CD8-positive, alpha-beta memory T cell (primary cell): ENCODE measurements at places on chromosomes 3 and 15. TPM values are rescaled to one million over a fixed set of nuclear protein-coding genes. Genes with fewer than 3 reads are reported as not detected.

IL17RB gene
- total RNA-seq = 2.1 TPM

PLIN1 gene
- 0.35 TPM for total RNA-seq

KLF15 gene
- 0.18 TPM for total RNA-seq

ZNF502 gene
- total RNA-seq = 1.7 TPM

GRCh38 chr15:92820236-92821021, 79.7 kb upstream of the CHD2 start:
- peak; percentile 80 for DNase-seq

DNA sequence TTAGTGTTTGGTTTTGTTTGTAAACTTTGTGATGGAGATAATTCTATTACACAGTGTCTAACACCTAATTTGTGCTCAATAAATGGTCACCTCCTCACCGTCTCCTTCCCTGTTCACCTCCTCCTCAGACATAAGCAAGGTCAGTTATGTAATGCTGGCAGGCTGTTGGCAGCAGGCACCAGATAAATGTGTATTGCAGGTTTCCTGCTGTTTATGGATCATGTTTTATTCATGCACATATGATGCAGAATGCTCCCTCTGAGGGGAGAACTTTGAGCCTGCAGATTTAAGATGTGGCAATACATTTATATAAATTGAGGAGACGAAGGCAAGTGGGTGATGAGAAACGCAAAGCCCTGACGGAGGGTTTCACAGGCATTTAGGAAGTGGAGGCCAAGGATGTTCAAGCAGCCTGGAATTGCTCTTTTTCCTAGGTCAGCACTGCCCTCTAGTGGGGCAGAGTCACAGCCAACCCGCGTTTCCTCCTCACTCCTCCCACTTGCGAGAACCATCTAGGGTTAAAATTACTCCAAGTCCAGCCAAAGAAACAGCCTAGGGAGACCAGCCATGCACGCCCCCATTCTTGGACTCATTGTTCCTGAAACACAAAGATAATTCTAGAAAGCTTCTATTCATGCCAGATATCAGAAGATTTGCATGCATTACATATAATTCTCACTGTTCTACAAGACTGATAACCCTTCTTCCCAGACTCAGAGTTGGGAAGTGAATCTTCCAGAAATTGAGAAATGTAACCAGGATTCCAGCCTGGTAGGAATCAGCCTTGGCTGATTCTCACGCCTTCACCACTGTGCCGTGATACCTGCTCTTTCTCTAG, 228.7 kb downstream of the SLCO3A1 start:
- DNase-seq = no peak

DNA sequence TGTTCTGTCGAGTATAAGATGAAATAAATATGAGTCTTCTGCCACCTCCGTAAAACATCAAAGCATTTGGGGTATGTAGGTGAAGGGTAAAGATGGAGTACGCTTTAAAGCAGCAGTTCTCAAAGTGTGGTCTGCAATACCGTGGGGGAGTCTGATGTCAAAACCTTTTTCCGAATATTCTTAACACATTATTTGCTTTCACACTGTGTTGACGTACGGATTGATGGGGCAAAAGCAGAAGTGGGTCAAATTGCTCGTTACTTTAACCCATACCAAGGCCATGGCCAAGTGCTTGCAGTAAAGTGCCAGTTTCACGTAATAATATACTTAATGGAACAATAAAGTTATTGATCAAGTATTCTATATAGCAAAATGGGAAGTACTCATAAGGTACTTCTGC, 36.3 kb downstream of the PAK2 start:
- DNase-seq = no peak

- DNase-seq = no peak
These were observed 46.4 kb downstream of the KLF15 start for GRCh38 chr3:126310816-126311215.

DNA sequence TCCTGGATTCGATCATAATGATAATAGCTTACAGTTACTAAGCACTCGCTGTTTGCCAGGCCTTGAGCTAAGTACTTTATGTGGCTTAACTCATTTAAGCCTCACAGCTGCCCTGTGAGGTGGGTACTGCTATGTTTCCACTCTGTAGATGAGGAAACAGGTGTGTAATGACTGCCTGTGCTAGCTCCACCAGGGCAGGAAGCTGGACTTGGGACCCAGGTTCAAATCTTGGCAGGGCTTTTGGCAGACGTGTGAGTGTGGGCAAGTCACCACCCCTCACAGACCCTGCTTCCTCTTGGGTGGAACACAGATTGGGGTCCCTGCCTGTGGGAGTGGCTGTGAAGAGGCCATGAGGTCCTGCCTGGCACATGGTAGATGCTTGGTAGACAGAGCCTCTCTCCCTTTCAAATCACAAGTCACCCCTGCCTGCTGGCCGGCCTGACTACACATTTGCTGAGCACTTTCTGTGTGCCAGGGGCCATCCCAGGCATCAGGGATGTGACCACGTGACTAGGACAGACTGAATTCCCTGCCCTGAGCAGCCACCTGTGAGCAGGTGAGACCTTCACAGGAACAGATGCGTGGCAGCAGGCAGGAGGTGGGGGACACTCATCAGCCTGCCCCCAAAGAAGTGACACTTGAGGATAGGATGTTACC, 3.7 kb downstream of the EFCC1 start:
- DNase-seq = no peak

GRCh38 chr3:178099862-178100261, 436.4 kb upstream of the KCNMB2 start:
- no peak for DNase-seq

- DNase-seq = no peak
These were observed 472.8 kb downstream of the SHQ1 start for GRCh38 chr3:72375237-72376076.

GRCh38 chr3:30751610-30752299, 142.7 kb downstream of the GADL1 start:
- peak; percentile 58 for DNase-seq

GRCh38 chr3:72343078-72343477, 505.2 kb downstream of the SHQ1 start:
- DNase-seq = no peak

GRCh38 chr3:129059311-129059958, 1.1 kb upstream of the GP9 start:
- DNase-seq = no peak

DNA sequence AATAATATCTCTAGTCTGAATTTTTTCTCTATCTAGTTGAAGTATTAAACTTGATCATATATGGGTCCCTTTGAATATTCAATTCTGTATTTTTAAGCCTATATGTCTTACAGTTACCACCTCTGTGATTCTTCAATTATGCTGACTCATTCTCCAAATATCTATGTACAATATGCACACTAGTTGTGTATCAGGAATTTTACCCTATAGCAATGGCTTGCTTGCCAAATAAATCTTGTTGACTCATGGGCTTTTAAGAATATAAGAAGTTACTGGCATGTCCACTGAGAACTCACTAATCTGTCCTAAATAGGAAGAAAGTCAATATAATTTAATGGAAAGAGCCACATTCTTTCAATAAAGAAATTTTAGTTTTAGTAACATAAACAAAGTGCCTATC, 656.3 kb downstream of the RBMS3 start:
- no peak for DNase-seq

DNA sequence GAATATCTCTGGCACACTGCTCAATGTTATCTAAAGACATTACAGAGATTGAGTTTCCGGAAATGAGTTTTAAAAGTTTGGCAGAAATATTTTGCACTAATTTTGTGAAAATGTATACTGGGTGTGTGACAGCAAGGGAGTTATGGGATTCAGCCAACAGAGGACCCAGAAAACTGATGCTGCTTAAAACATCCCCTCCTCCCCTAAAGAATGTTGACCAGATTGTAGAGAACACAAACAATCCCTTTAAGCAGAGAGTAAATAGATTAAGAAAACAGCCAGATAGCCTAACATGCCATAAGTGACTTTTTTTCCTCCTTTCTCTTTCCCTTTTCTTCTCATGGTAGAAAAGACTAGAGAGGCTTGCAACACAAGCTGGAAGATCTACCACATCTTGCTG, 928.0 kb upstream of the ALCAM start:
- DNase-seq = no peak

GRCh38 chr15:39587731-39588530, 7.1 kb downstream of the THBS1 start:
- DNase-seq = no peak

- no peak for DNase-seq
These were observed 69.2 kb upstream of the ICE2 start for GRCh38 chr15:60548101-60548500.

- DNase-seq = no peak
These were observed 4.8 kb downstream of the MORC1 start for GRCh38 chr3:109112946-109113760.

- DNase-seq = no peak
These were observed 225.2 kb upstream of the RGMA start for GRCh38 chr15:93314245-93314644.

DNA sequence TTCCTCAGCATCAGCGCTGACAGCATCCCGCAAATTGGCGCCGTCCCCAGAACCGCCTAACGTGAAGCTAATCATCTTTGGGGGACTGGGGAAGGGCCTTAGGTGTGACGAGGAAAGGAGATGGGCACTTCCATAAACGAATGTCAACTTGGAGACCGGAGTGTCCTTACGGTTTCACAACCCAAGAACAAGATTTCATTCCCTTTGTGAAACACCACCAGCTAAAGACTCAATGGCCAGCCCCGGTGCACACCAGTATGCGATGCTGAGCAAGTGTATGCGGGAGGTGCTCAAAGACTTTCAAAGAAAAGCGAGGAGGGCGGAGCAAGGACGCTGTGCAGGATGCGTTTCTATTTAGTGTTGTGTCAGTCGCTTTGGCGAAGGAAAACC, 759 bp upstream of the TTBK2 start:
- peak; percentile 40 for DNase-seq

DNA sequence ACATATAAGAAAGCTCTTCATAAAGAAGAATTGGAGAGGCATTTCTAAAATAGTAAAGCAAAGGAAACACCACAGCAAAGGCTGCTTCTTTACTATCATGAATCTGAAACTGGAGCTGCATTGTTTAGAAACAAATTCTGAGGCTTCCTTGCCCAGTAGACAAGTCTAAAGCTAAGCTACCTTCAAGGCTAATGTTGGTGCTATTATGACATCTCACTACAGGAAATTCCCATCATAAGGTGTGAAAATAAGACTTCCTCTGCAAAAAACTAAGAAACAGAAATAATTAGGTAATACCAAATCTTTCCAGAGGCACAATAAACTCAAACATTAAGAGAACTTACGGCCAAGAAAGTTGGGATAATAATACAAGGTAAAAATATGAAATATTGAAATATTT, 89.9 kb upstream of the P3H2 start:
- DNase-seq = no peak

GRCh38 chr3:16355828-16356227, 90.8 kb downstream of the OXNAD1 start:
- DNase-seq = no peak

DNA sequence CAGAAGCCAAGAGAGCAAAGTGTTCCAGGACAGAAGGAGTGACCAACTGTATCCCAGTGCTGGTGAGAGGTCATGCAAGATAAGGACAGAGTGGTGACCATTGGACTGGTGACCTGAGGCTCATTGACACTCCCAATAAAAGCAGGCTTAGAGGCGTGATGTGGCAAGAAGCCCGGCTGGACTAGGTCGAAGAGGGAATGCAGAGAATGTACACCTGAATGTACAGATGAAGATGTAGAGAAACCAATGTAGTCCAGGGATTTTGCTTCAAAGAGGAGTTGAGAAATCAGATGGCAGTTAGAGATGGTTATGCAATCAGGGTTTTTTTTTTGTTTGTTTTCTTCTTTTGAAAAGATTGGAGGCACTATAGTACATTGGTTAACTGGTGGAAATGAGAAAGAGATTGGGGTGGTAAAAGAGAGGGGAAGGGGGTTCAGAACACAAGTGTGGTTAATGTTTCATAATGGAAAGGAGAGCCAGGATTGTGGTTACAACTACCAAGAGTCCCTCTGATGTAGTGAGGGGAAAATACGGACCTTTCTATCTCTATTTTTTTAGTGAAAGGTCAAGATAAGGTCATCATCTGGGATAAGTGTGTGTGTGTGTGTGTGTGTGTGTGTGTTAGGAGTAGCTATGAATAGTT, 23.3 kb downstream of the ST3GAL6 start:
- no peak for DNase-seq

- DNase-seq = peak; percentile 69
These were observed 39.6 kb downstream of the TGM4 start for GRCh38 chr3:44913868-44914468.

DNA sequence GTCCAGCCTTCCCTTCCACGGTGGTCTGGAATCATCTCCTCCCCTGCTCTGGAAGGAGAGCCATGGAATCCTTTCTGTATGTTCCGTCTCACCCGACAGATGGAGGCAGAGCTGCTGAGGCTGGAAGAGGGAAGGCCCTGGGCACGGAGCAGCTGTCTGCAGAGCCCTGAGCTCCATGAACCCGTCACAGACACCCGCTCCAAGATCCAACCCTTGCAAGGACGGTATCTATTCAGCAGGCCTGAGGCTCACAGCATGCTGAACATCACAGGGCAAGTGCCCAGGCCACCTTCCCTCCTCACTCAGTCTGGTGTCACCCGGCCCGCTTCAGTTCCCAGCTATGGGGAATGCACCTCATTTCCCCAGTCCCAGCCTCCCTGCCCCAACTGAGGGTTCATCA, 103.9 kb downstream of the LRIG1 start:
- DNase-seq = no peak

- no peak for DNase-seq
These were observed 54.2 kb upstream of the PPP4R2 start for GRCh38 chr3:72942427-72942826.
